Activated CD8-positive, alpha-beta memory T cell treated with anti-CD3 and anti-CD28 coated beads for 4 hours (primary cell): ENCODE measurements at places on chromosomes 2 and 18.

GRCh38 chr2:74700643-74701372 is 46.8 kb downstream of the SEMA4F start:
- no peak for DNase-seq

GRCh38 chr2:24435391-24436316 is 55.4 kb upstream of the NCOA1 start:
- no peak for DNase-seq

DNA sequence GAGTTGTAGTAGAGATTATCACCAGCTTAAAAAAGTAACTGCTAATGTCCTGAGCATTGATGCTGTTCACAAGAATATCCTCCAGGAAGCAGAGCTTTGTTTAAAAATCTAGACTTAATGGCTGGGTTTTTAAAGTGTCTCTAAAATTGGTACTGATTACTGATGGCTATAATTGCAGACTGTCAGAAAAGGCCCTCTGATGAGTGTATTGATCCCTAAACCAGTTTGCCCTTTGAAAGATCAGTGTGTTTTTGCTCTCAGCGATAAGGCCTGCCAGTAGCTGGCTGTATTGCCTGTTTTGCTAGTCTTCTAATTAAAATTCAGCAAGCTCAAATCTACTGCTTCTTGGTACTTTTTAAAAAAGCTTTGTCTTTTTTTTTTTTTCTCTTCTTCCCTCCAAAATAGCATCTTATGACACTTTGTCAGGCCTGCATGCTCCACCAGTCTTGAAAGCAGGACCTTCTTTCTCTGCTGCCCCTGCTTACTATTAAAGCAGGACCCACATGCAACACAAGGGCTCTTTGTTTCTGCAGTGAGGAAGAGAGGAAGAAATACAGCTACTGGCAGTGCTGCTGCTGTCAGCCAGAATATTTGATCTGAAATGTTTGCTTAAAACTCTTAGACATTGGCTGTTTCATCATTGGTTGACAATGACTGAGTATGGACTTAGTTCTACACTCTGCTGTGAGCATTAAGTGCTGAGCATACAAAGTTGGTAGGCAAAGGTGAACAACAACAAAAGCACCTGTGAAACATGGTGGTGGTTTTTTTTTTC is 1.8 kb downstream of the SEC11C start:
- no peak for DNase-seq

GRCh38 chr2:24739354-24740025 is 53.7 kb downstream of the PTRHD1 start:
- no peak for DNase-seq

- no peak for DNase-seq
These were observed 52.8 kb downstream of the CLASP1 start for GRCh38 chr2:121596221-121597080.

GRCh38 chr18:30177056-30177455 is 865.5 kb downstream of the DSC3 start:
- DNase-seq: no peak

GRCh38 chr2:240955306-240956170 is 42.9 kb upstream of the SNED1 start:
- DNase-seq: no peak

- no peak for DNase-seq
These were observed 20.8 kb downstream of the DBI start for GRCh38 chr2:119387381-119388129.

DNA sequence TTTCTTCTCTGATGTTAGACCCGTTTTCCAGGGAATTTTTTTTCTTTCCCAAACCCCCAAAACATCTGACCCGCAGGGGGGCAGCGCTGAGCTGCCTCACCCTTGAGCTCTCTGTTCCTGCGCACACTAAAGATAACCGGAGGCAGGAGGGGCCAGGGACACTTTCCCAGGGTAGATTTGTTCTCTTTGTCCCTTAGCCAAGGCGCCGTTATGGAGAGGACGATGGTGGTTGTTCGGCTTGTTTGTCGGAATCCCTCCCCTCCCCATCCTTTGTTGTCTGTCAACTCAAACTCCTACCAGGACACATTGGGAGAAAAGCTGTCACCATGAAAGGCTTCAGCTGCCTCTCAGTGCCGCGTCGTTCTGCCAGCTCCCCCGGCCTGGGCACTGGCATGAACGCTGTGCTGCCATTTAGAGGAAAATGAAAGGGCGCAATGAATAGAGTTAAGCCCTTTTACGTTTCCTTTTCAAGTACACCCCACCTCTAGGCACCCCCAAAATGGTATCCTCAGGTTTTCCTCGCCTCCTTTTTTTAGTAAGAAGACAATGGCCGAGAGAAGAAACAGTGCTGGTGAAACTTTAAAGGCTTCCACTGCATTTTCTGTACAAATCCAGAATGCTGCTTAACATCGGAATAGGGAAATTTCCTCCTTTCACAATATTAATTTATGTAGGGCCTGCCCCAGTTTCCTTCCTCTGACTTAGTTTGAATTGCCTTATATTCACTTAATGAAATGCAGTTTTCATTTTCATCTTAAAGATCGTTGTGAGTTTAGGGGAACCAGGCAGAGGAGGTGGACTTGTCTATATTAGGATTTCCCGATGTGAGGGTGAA is 62.1 kb downstream of the RND3 start:
- no peak for DNase-seq

DNA sequence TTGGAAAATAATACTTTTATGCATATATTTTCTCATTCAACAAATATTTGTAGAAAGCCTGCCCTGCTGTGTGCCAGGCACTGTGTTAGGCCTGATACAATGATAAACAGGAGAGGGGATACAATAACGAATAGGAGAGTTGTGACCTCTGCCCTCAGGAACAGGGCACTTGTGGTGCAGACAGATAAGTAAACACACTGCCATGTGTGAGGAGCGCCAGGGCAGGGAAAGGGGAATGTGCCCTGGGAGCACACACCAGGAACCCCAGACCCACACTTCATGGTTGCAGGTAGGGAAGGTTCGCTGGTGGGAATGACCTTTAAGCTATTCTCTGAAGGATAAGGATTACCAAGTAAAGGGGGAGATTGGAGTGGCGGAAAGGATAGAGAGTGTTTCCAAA is 42.2 kb upstream of the DSC1 start:
- no peak for DNase-seq

GRCh38 chr2:1769703-1770422 is 25.5 kb upstream of the PXDN start:
- DNase-seq: no peak

DNA sequence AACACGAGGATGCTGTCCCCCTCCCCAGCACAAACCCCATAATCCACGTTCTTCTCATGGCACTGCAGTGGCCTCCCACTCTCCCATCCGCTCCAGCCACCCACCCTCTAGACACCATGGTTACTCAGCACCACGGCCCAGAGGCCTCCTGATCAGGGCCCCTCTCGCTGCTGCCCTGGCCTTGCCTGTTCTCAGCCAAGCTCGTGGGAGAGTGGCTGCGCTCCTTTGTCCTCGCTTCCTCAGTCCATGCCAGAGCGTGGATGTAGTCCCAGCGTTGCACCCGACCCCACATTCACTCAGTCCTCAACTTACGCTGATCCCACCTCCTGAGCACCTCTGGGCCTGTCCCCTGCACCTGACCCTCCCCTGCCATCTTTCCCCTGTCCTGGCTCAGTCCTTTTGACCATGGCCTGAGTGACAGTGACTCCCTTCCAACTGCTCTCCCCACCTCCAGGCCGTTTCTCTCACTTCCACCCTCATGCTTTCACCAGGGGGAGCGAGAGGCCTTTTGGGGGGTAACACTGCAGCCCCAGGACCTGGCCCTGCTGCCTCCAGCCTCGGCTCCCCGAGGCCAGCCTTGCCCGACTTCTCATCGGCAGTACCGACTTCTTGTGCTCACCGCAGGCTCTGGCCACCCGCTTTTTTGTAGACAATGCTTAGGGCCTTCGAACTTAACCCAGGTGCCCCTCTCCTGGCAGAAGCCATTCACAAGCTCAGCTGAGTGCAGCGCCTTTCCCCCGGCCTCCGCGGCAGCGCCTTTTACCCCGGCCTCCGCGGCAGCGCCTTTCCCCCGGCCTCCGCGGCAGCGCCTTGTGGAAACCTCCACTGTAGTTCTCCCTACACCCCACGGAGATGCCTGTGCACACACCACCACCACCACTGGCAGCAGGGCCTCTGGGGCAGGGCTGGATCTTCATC is 131.4 kb downstream of the CLIP4 start:
- no peak for DNase-seq

DNA sequence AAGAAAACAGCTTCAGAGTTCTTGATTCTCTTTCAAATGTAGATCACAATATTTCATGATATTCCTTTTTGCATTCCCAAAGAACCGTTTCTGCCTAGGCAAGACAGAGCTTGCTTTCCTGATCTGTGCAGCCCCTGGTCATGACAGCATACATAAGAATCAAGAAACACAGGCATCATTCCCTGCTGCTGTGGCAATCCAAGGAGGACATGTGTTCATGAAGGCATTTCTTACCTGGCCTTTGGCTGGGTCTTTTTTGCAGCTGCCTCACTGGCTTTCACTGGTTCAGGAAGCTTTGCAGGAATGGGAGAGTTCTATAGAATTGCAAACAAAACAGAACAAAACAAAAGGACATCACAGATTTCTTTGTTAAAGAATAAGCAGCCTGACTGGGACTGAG is 87.6 kb upstream of the NFU1 start:
- DNase-seq: no peak

DNA sequence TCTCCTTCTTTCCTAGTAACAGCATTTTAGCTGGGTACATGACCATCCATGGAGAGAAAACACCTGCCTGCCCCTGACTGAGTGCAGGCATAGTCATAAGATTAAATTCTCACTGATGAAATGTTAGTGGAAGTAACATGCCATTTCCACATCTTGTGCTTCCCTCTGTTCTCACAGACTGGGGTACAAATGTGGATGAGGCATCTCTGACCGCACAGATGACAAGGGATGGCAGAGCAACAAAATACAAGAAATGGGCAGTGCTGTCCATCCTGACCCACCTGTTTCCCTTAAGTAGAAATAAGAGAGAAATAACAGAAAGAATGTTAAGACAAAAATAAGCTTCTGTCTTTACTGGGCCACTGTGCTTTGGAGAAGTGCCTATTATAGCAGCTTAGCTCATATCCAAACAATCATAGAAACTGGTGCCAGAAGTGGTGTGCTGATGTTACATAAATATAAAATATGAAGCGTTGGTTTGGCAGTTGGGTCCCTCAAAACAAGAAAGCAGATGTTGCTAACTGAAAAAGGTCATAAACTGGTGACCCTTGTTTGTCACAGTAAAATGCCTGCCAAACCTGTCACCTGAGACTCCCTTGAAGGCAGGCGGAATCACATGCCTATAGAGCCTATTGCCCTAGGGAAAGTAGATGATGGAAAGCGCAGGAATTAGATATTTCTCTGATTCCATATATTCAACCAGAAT is 72.4 kb upstream of the CCDC150 start:
- DNase-seq: no peak

- DNase-seq: no peak
These were observed 39.9 kb upstream of the DARS1 start for GRCh38 chr2:136025057-136025973.

DNA sequence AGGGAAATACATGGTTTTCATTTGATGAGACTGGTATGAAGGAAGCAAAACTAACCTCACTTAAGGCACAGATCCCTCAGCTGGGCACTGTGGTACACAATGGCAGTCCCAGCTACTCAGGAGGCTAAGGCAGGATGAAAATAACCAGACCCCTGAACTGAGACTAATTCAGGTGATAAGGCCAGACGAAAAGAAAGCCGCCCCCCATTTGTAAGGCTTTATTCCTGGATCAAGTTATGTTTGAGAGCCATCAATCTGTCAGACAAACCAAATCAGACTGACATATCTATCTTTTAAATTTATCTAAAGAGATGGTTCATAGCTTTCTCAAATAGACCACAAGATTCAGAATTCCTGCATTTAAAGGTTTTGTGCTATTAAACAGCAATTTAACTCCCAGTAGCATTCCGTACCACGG is 4.1 kb downstream of the SRSF7 start:
- DNase-seq: no peak

DNA sequence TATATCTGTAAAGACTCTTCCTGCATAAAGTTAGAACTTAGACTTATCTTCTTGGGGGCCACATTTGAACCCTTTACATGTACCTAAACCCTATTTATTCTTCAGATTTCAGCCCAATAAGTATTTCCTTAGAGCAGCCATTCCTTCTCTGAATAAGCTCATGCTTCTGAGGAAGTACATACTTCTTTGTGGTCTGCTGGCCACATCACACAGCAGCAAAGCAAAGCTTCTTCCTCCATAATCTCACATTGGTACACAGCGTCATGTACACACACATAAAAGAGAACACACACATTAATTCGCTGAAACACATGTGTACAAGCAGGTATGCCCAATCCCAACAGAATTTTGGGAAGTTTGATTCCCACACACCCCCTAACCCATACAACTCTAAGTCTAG is 331.0 kb downstream of the CDH2 start:
- DNase-seq: no peak

DNA sequence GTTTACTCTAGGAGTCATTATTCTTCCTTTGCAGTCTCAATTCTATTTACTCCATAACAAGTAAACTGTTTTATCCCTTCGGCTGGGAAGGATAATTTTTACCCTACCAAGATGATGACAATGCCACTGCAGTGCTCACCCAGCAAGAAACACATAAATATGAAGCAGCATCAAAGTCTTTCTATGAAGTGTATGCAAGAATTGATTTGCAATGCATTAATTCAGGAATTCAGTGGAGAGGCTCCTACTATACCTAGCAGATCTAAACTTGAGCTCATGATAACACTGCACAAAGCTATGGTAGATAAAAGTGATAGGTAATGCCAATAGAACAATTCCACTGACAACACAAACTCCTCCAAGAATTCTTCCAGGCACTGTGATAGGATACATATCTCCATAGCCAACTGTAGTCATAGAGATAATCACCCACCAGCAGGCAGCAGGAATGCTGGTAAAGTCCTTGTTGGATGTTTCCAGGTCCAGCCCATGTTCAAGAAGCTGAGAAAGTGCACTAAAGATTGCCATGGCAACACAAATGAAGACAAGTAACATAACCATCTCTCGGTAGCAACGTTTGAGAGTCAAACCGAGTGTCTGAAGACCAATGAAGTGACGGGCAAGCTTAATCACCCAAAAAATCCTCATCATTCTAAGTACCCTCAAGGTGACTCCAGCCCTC is 49.9 kb downstream of the KCNG3 start:
- DNase-seq: no peak

DNA sequence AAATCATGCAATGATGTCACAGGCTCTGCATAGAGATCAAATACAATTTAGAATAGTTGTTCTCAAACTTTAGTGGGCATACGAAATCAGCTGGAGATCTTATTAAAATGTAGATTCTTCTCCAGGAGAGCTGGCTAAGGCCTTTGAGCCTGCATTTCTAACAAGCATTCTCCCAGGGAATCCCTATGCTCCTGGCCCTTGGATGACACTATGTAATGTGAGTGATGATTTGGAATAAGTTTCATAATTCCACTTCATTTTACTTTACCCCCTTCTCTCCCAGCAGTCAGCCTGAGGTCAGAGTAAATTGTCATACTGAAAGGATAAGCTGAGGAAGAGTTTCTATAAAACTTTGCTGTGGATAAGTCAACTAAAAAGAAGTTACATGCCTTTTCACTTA is 189.1 kb downstream of the UBE2E3 start:
- DNase-seq: no peak

GRCh38 chr18:74273394-74273793 is 18.4 kb downstream of the CYB5A start:
- no peak for DNase-seq

GRCh38 chr2:218857371-218858137 is 2.1 kb upstream of the WNT6 start:
- DNase-seq: no peak
